Glutamatergic neuron (in vitro differentiated cells): ENCODE measurements at places on chromosomes 16 and 17.

DNA sequence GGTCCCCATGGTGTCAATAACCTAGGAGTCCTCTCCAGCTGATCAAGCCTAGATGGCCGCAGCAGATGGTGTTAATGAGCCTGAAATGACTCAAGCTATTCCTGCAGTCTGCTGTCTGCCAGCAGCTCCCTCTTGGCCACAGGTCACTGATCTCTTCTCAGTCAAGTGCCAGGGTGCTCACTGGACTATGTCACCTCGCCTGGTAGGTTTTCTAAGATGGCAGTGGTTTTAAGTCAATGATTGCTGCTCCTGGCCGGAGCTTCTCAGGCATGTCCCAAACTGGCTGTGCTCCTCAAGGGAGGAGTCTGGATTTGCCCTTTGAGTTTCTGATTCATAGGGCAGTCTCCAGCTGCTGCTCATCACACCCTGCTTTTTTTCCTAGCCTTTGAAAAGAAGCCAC, 58.6 kb upstream of the SHISA6 start:
- peak; percentile 25 for DNase-seq

DNA sequence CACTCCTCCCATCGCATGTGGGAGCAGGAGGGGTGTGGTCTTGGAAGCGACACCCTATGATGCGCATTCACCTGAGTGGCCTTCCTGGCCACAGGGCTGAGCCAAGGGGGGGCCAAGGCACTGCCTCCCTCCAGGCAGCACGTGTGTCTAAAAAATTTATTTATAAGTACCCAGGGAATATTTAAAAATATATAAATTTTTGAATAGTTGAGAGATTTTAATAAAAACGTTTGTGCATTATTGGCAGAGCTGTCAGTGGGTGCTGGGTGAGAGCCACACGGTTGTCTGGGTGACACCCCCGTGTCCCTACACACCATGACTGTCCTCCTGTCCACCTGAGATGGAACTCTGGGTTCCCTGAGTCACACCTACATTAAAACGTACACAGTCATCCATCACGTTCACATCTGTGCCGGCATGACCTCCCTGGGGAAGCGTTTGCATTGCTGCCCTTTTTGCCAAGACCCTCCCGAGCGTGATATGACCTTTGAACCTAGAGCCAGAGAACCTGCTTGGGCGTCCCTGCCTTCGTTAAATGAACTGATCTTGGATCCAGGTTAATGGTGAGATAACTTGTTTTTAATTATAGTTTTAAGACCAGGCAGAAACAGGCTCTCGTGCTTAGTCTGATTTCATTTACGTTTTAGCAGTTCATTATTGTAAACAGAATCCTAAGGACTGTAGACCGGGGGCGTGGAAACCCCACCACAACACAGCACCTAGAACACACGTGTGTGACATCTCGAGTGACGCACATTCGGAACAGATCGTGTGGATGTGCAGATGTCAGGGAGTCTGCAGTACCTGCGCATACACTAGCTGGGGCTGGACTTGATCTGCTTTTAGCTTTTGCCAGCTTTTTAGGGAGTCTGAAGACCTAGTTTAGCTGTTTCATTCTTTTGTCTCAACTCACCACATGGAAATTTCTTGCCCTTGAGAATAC, 192.8 kb upstream of the CHMP6 start:
- no peak for DNase-seq

GRCh38 chr16:59259074-59259949, 525.2 kb upstream of the GOT2 start:
- no peak for DNase-seq

- DNase-seq = peak; percentile 13
These were observed 38.7 kb upstream of the AQP8 start for GRCh38 chr16:25177831-25178688.

- no peak for DNase-seq
These were observed 646 bp upstream of the HES7 start for GRCh38 chr17:8124350-8125153.

DNA sequence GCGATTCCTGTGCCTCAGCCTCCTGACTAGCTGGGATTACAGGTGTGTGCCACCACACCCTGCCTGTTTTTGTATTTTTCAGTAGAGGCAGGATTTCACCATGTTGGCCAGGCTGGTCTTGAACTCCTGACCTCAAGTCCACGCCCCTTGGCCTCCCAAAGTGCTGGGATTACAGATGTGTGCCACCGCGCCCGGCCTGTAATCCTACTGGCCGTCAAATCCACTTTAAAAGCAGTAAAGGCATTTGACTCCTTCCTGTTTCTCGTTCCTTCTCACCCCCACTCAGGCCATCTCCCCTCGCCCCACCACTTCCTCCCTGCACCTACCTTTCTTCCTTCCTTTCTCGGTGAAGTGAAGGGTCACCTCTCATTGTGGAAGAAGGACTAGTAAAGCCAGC, 69.4 kb upstream of the CREBBP start:
- DNase-seq = no peak

DNA sequence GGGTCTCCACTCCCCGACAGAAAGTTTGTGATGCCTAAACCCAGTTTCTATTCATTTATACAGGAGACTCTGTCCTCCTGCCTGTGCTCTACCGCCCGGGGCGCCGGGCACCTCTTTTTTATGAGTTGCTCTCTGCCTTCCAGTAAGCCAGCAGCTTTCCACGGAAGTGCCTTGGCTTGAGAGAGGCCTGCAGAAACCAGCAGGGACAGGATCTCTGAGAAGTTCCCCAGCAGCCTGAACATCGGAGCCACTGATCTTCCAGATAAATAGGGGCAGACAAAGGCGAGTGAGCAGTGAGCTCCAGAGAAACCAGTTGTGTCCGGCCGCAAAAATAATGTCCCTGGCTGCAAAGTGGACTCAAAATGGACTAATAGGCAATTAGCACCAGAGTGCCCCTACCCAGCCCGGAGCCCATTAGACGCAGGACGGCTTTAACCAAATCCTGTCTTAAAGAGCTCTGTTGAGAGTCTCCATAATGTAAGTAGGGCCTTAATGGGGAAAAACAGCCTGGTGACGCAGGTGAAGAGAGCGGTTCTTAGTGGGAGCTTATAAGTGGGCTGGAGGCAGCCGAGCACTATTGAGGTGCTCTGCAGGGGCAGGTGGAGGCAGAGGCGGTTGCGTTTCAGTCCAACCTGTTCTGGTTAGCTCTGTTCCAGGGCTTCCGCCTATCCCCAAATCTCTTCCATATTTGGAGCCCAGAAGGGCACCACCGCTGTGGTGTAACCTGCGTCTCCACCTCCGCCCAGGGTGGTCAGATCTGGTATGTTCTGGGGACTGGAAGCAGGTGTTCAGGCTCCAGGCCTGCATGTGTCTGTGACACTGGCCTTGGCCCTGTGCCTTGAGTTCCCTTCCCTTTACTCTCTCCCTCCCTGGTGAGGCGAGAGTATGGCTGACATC, 74.1 kb downstream of the NT5M start:
- peak; percentile 38 for DNase-seq

DNA sequence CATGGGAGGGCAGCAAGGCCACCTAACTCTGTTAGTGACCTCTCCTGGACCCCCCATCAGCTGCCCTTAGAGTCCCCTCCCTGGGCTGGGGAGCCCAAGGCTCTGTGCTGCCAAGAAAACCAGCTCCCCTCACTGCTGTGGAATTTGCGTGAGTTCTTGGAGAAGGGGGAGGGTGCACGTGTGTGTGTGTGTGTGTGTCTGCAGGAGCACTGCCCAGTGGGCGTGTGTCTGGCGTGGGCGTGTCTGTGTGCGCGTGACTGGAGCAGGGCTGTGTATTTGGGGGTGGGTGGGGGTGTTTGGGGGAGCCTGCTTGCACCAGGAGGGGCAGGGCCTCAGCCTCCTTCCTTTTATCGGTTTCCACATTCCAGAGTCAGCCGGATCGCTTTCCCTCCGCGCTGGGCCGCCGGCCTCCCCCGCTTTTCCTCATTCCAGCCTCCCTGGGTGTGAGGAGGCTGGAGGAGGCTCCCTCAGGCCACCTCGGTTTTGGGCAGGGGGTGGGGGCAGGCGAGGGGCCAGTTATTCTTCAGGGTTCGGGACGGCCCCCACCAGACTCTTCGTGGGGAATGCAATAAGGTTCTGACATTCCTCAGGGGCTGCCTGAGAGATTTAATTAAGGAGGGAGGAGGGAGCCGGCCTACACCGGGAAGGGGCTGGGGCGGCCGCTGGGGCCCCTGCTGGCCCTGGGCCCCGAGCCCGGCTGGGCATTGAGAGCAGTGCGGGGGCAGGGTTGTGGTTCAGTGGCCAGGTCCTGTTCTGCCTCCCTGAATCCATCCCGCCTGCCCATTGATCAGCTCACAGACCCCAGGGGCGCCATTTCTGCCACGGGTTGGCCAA, 2.5 kb downstream of the VASN start:
- DNase-seq = no peak

DNA sequence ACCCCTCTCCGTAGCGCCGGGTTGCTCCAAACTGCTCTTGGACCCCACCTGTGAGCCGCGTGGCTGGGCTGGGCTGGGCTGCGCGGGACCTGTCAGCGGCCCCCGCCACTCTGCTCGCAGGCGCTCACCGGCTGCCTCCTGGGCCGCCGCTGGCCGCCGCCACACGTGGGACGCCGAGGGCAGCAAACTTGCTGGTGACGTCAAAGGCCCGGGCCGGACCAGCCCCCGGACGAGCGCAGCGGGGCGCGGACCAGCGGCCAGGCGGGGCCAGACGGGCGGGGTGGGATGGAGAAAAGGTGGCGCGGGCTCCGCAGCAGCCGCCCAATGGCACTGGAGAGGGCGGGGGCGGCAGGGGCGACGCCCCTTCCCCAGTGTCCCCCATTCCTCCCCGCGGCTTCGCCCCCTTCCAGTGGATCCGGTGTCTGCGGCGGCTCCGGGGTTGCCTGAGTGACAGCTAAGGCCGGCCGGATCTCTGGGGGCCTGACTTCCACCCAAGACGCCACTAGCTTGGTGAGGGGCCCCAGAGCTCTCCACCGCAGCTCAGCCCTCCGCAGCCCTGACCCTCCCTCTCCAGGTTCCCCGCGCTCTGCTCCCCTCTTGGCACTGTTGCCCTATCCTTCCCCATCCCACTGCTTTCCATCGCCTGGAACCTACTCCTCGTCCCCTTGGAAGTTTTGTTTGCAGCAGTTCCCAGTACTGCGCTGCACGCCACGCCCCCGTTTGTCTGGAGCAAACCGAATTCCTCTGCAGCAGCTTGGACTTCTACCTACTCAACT, at the start of gene HS3ST3A1:
HS3ST3A1 (minus strand) TSS at position 154 of the 776 bp plus-strand sequence. CDS start 800 bp downstream, outside the sequence.
- DNase-seq = peak; percentile 68

DNA sequence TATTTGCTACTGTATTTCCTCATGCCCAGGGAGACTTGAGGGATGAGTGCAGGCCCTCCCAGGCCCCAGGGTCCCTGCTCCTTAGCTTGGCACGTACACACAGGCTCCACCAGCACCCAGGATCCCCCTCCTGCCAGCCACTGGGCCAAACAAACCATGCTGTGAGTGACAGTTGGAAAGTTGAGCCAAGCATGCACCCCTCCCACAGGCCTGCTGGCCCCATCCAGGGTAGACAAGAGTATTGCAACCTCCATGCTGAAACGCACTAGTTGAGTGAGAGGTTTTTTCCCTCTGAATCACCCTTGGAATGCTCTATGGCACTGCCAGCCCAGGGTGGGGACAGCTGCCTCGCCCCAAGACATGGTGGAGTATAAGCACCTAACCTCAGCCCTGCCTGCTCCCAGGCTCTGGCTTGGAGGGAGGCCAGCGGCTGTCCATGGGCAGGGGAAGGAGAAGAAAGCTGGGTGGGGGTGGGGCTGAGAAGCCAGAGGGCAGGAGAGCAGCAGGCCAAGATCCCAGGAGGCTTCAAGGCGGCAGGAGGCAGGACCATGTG, 49.6 kb downstream of the PITPNM3 start:
- DNase-seq = no peak

DNA sequence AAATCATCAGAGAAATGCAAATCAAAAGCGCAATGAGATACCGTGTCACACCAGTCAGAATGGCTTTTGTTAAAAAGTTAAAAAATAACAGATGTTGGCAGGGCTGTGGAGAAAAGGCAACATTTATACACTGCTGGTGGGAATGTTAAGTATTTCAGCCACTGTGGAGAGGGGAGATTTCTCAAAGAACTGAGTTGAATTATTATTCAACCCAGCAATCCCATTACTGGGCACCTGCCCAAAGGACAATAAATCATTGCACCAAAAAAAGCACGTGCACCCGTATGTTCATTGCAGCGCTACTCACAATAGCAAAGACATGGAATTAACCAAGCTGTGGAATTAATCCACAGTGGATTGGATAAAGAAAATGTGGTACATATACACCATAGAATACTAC, 204.7 kb downstream of the HS3ST4 start:
- DNase-seq = no peak

DNA sequence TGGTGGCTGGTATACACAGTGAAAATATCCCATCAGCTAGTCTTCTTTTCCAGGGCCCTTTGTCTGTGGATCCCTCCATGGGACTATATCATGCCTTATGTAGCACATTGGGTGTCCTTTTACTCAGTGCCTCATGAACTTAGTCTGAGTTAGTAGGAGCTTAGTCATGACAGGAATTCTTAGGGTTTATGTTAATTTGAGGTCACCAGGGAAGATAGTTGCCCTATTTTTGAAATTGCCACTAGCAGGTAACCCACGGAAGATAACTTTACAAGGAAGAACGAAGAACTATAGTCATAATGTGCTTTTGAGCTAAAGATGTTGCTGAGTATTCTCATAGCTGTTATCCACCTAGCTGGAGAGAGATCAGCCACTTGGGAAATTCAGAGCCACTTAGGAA, 14.8 kb upstream of the PLK1 start:
- no peak for DNase-seq

- DNase-seq = peak; percentile 2
These were observed 1.6 kb downstream of the PDK2 start for GRCh38 chr17:50096758-50097157.

- DNase-seq = no peak
These were observed 17.9 kb upstream of the ERCC4 start for GRCh38 chr16:13902052-13902451.

- DNase-seq = no peak
These were observed 11.3 kb downstream of the CA5A start for GRCh38 chr16:87924811-87925670.

GRCh38 chr17:50052241-50052796, 3.6 kb upstream of the ITGA3 start:
- no peak for DNase-seq

GRCh38 chr17:65886315-65887245, 305.4 kb downstream of the CEP112 start:
- DNase-seq = no peak

GRCh38 chr17:35727635-35728034, 3.8 kb upstream of the RASL10B start:
- DNase-seq = no peak

GRCh38 chr17:40443196-40443987, at the start of gene IGFBP4:
IGFBP4 (plus strand) TSS chr17:40443450; CDS start chr17:40443736, 286 bp downstream.
- DNase-seq = peak; percentile 83

- DNase-seq = no peak
These were observed 40.1 kb downstream of the NT5M start for GRCh38 chr17:17343160-17343735.

DNA sequence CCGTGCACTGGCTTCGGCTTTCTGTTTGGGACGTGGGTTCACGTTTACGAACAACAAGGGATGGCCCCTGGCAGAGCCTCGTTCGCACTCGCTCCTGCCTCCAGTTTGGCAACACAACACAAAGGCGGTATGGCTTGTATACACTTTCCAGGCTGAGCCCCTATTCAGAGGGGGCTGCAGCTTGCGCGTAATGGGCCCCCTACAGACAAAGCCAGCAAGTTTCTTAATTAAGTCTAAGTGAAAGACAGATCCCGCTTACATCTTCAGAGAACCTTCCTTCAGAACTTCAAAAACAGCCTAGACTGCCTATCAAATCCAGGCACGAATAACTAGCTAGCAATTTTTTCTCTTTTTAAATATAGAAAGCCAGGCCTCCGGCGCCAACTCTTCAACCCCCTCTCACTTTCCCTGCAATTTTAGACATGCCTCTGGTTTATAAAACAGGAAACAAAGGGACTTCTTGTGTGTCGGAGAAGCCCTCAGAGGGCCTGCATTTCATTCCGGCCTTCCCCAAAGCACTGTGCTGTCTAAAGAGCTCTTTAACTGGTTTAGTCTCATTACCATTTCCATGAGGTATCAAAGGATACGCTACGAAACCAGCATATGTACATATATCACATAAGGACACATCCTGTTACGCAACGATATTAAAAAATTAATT, 244.9 kb downstream of the STX8 start:
- DNase-seq = no peak
